Activated CD8-positive, alpha-beta memory T cell treated with anti-CD3 and anti-CD28 coated beads for 4 hours (primary cell): ENCODE measurements at places on chromosomes 13 and 19.

- DNase-seq: peak; percentile 87
These were observed 37.6 kb upstream of the NANOS3 start for GRCh38 chr19:13839130-13839937.

DNA sequence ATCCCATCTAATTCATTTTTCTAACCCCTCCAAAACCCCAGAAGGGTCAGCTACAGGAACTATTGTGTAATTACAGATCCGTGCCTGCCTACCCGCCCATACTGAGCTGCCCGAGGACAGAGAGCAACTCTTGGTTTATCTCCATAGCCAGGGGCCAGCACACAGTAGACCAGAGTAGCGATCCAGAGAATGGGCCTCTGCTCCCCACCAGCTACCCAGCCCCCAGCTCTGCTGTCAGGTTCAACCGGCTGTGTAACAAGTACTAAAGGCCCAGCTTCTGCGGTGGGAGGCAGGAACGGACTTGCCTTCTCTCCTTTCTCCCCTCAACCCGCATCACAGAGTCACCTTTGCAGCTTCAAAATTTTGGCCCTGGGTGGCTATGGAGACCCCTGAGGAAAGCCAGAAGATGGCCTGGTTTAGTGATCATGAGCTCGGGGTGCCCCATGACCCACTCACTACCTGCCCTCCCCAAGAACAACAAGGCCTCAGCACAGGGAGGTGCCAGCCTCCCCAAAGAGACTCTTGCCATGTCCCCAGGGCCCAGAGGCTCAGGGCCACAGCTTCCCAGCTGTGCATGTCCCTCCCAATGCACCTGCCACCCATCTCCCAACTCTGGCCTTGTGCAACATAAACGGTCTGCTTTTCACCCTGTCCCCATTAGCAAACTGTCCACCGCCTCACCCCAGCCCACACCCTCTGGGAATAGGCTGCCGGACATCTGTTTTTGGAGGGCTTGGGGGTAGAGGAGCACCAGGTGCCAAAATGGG, 5.7 kb downstream of the CALM3 start:
- DNase-seq: no peak

- DNase-seq: no peak
These were observed 6.0 kb upstream of the FFAR2 start for GRCh38 chr19:35442091-35442490.

DNA sequence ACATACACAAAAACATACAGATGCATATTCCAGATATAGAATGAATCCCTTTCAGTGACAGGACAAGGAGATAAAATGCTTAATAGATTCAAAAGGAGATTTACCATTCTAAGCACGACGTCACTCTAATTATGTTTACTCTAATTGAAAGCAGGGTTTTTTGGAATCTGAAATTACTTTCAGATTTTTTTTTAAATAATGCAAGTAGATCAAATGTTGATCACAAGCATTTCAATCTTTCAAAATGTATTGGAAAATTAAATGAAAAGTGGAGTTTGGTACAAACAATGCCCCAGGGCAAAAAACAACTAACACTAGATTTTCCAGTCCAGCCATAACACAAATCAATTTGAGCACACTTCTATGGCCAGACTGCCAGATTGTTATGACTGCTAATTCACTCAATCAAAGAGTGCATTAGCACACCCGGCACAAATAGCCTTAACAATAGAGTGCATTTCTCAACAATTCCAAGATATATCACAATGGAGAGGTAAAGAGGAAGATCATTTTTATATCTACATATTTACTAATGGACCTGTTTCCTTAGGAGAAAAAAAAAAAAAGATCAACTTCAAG, 4.3 kb upstream of the DACH1 start:
- DNase-seq: no peak

DNA sequence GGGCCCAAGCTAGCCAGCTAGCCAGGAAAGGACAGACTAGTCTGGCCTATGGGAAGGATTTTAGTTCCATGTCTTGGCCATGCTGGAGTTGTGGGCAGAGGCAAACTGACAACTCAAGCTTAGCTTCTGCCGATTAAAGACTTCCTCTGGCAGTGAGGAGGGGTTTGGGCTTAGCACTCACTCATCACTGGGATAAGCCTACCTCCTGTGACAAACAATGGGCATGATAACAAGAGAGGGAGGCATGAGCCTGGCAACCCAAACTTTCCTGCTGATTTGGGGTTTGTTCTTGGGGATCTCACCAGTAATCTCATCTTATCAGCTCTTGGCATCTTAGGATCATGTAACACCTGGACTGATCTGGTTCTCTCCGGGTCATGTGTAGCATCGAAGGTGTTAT, 83.6 kb downstream of the KL start:
- no peak for DNase-seq

DNA sequence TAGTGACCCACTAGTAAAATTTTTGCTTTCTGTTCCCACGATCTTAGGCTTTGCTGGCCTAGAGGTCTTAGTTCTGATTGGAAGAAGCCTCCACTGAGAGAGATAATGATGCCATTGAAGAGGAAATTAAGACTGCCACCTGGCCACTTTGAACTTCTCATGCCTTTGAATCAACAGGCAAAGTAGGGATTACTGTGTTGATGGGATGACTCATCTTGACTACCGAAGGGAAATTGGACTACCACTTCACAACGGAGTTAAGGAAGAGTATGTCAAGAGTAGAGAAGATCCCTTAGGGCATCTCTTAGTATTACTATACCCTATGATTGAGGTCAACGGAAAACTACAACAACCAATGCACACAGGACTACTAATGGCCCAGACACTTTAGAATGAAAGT, 12.7 kb upstream of the FREM2 start:
- no peak for DNase-seq
